ENCODE measurements at places on chromosomes 12 and 14. TPM values are rescaled to one million over a fixed set of nuclear protein-coding genes. Genes with fewer than 3 reads are reported as not detected.

DNA sequence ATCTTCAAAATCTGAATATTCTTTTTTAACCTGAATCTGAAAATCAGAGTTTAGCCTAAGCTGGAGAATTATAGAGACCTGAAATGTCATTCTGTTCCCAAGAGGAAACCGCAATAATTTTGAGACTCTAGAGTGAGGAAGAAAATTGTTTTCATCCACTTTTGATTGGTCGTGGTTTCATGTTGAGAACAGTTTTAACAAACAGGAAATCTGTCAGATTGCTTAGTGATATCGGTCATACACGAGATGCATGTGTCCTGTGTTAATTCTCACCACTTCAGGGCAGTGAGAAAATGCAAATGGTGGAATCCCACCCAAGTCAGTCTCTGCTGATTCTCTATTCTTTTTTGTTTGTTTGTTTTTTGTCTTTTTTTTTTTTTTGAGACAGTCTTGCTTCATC, 1498.5 kb upstream of the TMEM132C start:
- DNase-seq = no peak

DNA sequence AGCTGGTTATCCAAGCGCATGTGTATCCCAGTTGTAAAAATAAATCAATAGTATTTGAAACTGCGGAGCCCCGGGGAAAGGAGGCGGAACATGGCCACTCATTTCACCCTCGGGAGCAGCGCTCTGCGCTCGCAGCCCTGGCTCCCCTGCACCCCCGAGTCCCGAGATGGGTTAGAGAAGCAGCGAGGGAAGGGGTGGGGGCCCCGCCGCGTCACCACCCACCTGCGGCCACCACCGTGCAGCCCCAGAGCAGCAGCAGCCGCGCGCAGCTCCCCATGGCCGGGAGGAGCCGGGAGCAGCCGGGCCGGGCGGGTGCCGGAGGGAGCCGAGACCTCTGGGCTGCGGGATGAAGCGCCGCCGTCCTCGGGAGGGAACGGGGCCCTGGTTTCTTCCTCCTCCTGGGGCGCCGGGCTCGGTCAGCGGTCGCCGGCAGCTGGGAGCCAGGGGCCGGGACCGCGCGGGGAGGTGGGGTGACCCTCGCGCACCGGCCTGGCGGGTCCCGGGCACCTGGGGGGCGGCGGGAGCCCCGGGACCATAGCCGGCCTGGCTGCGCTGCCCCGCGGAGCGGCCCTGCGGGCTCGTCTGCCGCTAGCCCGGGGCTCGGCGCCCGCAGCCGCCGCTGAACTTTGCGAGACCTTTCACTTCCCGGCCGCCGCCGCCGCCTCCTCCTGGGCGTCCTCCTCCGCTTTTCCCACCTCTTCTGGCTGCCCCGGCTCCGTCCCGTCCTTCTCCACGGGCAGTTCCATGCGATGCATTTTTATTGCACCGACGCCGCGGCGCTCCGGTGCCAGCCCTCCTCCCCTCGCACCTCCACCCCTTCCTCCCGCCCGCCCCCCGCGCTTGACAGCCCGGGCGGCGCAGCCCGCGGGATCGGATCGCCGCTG, at the start of gene NTN4:
Gene NTN4 (minus strand): TSS at position 732 of the 884 bp plus-strand sequence. CDS start 455 bp downstream, at position 277.
- DNase-seq = peak; percentile 66

GRCh38 chr12:25730489-25731349, 177.6 kb upstream of the LMNTD1 start:
- no peak for DNase-seq

GRCh38 chr12:80411787-80412186, 32.2 kb upstream of the PTPRQ start:
- no peak for DNase-seq

GRCh38 chr12:71060426-71060825, 97.4 kb downstream of the TSPAN8 start:
- DNase-seq = no peak

- DNase-seq = no peak
Measured at GRCh38 chr14:93878212-93878611, 48.9 kb upstream of the FAM181A start.

- no peak for DNase-seq
Measured at GRCh38 chr12:24256684-24257083, 307.2 kb upstream of the SOX5 start.

DNA sequence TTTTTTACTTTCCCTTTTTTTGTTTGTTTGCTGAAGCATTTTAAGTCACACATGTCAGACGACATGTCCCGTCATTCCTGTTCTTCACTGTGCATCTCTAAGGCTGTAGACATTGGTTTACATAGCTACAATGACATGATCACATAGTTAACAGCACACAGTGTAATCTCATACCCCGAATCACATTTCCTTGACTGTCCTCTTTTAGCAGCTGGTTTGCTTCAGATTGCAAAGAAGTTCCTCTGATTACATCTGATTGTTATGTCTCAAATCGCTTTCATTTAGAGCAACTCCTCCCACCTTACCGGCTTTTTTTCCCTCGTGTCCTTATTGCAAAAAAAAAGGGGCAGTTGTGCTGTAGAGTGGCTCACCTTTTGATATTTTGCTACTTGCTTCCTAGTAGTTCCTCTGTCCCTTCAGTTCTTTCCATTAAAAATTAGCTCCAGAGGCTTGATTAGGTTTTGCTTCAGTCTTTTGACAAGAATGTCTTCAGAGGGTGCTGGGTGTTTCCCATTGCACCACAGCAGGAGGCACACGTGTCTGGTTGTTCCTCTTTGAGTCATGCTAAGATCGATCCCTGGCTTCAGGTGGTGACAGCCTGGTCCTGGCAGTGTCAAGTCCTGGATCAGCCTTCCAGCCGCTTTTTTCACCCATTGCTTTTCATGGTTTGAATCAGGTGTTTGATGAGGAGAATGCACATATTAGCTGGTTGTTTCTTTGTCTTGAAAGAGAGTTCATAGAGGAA, 35.0 kb downstream of the ZNF664 start:
- no peak for DNase-seq

- DNase-seq = no peak
Measured at GRCh38 chr12:7175493-7175892, 14.0 kb upstream of the PEX5 start.

- peak; percentile 64 for DNase-seq
Measured at GRCh38 chr12:9673404-9674225, 4.1 kb downstream of the CLEC2D start.

DNA sequence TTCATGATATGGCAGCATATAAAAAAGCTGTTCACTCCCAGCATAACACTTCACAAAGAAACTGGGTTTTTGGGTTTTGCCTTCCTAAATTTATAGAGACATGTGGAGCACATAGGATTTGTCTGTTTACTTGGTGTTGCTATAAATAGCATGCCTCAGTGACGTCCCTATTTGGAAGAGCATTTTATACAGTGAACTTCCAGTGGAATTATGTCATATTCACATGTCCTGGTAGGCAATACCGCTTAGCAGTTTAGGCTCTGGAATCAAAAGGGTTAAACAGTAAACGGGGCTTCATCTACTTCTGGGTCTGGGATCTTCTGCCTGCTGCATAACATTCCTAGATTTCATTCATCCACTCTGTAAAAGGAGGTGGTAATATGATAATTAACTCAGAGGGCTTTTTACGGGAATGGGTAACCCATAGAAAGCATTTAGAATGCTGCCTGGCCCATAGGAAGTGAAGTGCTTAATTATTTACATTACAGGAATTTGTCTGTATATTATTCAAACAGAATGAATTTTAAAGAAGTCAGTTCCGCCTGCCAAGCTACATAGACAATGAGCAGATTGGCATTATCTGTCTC, 396.1 kb downstream of the TMTC2 start:
- no peak for DNase-seq

GRCh38 chr12:64884728-64885127, 60.3 kb downstream of the TBC1D30 start:
- DNase-seq = no peak

DNA sequence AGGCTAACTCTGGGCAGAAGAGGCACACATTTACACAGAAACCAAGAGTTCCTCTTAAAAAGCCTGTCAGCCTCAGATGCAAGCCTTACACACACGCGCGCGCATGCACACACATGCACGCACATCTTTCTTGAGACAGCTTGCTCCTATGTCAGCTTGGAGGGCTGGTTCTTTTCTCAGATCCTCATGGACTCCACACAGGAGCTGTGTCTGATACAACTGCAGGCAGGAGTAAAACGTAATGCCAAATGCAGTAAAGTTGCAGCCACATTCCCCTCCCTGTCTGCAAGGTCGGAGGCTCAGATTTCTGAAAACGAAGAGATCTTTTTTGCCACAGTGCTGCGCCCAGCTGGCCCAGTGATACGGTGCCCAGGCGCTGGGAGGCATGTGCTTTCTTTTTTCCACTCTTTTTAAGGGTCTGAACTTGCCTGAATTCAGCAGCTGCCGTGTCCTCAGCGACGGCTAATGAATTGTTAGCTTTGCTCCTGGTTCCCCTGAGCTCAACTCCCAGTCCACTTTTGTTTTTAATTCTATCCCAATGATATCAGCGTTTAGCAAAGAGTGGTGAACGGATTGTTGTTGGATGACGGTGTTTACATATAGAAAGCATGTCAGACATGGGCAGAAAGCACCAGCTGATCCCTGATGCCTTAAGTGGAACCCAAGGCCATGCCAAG, 72.9 kb upstream of the FOXN3 start:
- no peak for DNase-seq

GRCh38 chr12:121903202-121903601, 14.6 kb downstream of the PSMD9 start:
- DNase-seq = no peak

GRCh38 chr12:2179953-2180736, 127.4 kb downstream of the CACNA1C start:
- no peak for DNase-seq

DNA sequence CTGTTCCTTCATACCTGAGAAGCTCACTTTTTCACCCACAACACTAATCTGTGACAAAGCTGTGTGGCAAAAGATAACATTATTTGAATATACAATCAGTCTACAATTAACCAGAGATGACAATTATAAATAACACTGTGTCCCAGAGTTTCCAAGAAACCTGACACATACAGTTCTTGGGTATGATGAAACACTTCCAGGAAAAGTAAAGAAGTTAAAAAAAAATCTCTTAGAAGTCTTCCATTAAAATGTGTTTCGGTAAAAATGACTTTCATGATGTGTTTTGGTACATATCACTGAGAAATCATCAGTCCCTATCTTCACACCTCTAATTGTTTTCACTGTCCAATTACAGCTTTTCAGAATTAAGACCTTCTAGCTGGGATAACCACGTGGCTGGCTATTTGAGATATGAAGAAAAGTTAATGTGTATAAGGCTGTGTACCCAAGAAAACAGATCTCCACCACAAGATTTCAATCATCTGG, 390.2 kb downstream of the SOX5 start:
- no peak for DNase-seq

DNA sequence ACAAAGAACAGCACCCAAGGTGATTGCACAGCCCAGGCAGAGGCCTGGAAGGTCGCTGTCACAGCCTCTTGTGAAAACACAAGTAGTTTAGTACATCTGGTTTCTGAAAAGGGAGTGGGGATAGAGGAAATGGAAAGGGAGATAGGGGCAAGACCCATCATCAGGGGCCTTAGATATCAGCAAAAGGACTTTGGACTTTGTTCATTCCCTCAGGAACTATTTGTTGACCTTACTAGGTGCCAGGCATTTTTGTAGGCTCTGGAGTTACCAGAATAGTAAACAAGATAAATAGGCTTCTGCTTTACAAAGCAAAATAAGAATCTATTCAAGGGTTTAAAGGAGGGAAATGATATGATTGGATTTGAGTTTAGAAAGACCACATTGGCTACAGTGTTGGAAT, 199.4 kb upstream of the CDKN3 start:
- DNase-seq = no peak

- DNase-seq = no peak
Measured at GRCh38 chr12:48954841-48955501, 2.3 kb downstream of the ARF3 start.

GRCh38 chr12:19431407-19432308, 7.6 kb upstream of the AEBP2 start:
- no peak for DNase-seq

DNA sequence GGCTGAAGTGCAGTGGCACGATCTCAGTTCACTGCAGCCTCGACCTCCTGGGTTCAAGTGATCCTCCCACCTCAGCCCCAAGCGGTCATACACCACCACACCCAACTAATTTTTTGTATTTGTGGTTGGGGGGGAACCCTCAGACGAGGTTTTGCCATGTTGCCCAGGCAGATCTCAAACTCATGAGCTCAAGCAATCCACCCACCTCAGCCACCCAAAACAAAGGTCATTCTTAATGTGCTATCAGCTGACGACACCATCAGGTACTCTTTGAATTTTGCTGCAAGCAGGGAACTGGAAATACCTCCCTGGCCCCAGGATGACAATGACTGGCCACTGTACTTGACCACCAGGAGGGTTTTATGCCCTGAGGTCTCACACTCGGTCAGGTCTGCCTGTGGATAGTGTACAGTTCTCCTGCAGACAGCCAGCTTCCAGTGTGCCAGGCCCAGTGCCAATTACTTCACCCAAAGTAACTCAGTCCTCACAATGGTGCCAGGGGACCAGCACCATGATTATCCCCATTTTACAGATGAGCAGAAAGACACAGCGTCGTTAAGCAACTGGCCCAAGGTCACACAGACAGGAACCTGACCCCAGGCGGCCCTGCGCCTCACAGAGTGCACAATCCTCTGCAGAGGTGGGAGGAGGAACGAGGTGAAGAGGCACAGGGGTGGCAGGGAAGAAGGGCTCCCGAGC, 42.9 kb downstream of the ITPK1 start:
- no peak for DNase-seq

GRCh38 chr12:121595520-121595919, 14.7 kb upstream of the KDM2B start:
- no peak for DNase-seq

DNA sequence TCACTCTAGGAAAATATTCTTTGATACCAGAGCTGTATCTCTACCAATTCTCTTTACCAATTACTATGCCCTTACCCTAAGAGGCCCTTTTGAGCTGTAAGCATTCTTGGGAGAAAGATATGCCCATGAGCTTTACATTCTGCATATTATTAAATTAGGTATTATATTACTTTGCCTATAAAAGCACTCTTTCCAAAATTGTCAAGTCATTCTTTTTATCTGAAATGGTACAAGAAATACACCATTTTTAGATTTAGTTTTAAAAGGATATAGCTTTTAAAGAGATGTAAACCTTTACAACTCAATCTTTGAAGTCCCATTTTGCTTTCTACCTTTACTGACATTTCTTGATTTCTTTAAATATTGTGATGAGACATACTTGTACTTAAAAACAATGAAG, 343.5 kb downstream of the C12orf50 start:
- no peak for DNase-seq

- no peak for DNase-seq
Measured at GRCh38 chr14:102557434-102558226, 34.8 kb upstream of the RCOR1 start.

The SIRT4 gene
- total RNA-seq = 0.76 TPM

The KLHL33 gene
- 2.1 TPM for total RNA-seq

The PGAM5 gene
- 12.1 TPM for total RNA-seq

The APEX1 gene
- total RNA-seq = 68.0 TPM

The PAX9 gene
- total RNA-seq = 5.3 TPM

The C12orf75 gene
- total RNA-seq = 35.7 TPM

The GDF11 gene
- 10.0 TPM for total RNA-seq

The C12orf43 gene
- 12.4 TPM for total RNA-seq

The BCL2L14 gene
- total RNA-seq = not detected

The ACOT6 gene
- total RNA-seq = not detected

The IFT81 gene
- 17.3 TPM for total RNA-seq

The VIPAS39 gene
- 17.9 TPM for total RNA-seq

The RPGRIP1 gene
- total RNA-seq = 0.45 TPM

The SMIM10L1 gene
- 8.9 TPM for total RNA-seq

Measured in sciatic nerve (tissue), 2 donors.